ENCODE measurements at places on chromosomes 4 and X.
A peak's percentile ranks its signal among the peaks of the same experiment; 100 is the strongest.

GRCh38 chrX:45196701-45197100, 4.0 kb downstream of the DIPK2B start:
- no peak for DNase-seq

- no peak for DNase-seq
Measured at GRCh38 chrX:151753313-151754046, 18.9 kb downstream of the CNGA2 start.

- DNase-seq, result no peak
Measured at GRCh38 chrX:139971394-139971749, 6.1 kb upstream of the CXorf66 start.

GRCh38 chrX:77628294-77629025, 157.6 kb downstream of the ATRX start:
- DNase-seq, result no peak

- DNase-seq, result no peak
Measured at GRCh38 chrX:39158801-39159657, 357.8 kb downstream of the MID1IP1 start.

DNA sequence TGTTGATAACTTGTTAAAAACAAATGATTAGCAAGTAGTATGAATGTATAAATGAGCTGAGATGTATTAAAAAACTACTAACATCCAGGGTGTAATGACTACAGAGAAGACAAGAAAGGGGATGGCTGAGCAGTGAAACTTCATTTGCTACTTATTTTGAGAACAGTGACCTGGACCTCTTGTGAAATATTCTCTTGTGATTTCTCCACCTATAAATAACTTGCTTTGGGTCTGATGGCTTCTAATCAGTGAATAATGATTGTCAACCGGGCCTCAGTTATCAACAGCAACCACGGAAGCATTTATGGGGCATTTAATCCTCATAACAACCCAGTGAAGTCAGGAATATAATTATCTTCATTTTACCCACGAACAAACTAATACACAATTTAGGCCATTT, 154.2 kb upstream of the HAND2 start:
- no peak for DNase-seq

- DNase-seq, result no peak
Measured at GRCh38 chr4:57905965-57906364, 795.8 kb upstream of the IGFBP7 start.

GRCh38 chr4:39353478-39354253, 12.5 kb downstream of the RFC1 start:
- no peak for DNase-seq

GRCh38 chrX:48728653-48729052, 32.1 kb downstream of the SUV39H1 start:
- no peak for DNase-seq

GRCh38 chr4:175637762-175638161, 174.3 kb downstream of the GPM6A start:
- DNase-seq, result no peak

GRCh38 chr4:2615821-2616220, 79.4 kb downstream of the FAM193A start:
- DNase-seq, result no peak

GRCh38 chr4:126599746-126600145, 1033.0 kb upstream of the INTU start:
- no peak for DNase-seq

DNA sequence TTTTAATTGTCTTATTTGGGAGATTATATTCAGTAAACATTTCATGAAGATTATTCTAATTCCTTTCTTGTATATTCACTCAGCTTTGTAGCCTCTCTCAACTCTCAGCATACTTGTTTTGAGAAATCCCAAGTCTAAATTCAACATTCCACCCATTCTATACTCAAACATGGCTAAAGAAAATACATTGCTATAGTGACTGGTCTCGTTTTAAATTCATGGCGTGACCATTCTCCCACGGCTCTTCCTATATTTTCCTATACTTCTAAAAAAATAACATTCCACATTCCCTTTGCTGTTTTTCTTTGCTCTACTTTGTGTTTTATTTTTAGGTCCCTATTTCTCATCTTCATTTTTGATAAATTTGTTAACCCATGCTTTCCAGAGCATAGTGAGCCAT, 49.2 kb upstream of the UGT2A1 start:
- DNase-seq, result no peak

- DNase-seq, result no peak
Measured at GRCh38 chr4:168736860-168737805, 240.3 kb downstream of the PALLD start.

GRCh38 chrX:80354966-80355465, 65.2 kb upstream of the TENT5D start:
- no peak for DNase-seq

DNA sequence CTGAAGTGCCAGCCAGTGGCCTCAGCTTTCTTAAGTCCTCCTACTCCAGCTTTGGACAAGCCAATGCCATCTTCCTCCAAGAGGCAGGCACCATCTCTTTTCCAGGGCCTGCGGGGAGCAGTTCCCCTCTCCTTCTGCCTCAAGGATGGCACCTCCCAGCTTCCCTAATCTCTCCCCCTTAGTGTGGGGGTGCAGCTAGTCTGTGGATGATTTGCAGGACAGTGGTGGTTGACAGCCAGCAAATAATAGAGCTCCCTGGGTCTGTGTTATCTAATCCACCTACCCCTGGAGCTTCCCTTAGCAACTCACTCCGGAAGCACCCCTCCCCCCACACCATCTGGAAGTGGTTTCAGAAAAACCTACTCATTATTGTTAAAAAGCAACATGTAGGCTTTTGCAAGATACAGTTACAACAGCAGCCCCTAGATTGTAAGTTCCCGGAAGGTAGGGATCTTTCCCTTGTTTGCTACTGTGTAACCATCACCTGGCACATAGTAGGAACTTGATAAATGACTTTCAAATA, 247.1 kb downstream of the BCOR start:
- no peak for DNase-seq

DNA sequence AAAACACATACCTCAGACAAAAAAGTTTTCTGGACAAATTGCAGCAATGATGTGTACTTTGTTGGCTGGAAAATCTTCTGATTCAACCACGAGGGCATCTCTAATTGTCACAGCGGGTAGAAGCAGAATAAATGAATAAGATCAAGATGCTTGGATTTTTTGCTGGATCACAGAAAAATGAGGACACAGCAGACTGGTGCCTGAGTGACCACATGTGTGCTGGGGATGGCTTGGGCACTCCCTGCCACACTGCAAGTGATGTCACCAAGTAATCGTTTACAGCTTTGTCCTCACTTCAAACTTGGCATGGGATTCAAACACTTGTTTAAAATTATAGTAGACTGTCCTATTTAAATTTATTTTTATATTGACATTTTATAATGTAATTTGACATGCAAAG, 557.0 kb downstream of the SPRY1 start:
- DNase-seq, result no peak

DNA sequence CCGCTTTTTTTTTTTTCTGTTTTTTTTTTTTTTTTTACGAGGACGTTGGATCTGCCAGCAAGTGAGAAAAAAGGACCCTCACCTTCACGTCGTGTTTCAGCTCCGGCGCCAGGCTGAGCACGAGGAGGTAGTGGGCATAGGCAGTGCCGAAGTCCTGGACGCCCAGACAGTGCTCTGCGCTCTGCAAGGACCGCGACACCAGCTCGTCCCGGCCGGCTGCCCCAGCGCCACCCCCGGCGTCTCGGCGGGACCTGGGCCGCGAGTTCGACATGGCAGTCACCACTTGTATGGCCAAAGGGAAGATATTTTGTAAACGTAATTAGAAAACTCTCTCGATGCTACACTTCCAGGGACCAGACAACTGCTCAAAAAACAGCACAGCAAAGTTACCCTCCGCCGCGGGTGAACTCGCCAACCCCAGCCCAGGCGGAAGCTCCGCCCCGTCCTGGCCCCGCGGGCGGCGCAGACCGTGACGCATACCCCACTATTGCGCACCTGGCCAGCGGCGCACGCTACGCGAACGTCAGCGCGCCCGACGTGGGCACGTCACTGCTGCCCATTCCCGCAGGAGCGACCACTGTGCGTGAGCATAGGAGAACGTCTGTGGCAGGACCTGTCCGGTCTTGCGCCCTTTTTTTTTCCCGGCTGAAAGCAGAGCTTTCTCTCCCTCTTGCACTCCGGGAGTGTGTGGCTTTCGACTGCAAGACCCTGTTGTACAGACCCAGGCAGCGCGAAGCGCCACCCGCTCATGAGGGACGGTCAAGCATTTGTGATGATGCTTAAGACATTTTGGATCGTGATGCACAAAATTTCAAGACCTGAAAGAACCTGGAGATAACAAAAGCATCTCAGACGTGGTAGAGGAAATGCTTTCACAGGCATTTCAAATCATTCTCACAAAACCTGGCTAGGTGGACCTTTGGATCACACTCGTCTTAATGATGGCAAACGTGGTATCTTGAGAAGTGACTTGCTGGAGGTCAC, at the start of gene PRMT9:
TSS of gene PRMT9 (minus strand) at position 447 of the 984 bp plus-strand sequence. CDS start at position 271, 176 bp downstream.
- DNase-seq, result peak; percentile 79

- DNase-seq, result no peak
Measured at GRCh38 chrX:115214605-115215004, 19.3 kb downstream of the LRCH2 start.

DNA sequence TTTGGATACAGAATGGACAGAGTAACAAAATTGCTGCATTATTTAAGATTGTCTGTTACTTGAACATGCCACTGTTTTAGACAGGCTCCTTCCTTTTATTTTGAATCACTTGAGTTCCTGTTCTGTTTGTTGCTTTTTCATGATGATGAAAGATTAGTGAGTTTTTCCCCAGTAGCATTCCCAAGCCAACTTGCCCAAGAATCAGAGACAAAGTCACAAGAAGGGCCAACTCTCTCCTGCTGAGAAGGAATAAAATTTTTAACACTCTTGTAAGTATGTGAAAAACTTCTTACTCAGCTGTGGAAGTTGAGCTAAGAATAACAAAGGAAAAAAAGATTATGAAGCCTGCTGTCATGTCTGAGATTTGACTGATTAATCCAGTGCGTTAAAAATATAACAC, 104.2 kb downstream of the KLHL8 start:
- DNase-seq, result no peak

DNA sequence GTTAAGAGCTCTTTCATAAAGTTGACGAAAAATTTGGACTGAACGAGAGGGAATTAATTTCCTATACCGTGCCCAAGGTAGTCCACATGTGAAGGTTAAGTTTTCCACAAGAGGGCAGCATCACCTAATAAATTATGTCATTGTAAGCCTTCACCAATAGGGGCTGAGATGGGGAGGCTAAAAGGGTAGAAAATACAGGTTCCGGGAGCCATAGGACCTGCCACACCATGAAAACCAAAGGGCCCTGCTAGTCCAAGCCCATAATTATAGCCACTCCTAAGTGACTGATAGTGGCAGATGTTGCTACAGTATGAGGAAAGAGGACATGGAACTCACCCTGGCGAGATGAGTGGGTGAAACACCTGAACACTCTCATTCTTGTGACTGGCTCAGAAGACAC, 122.2 kb downstream of the SHROOM4 start:
- DNase-seq, result no peak

DNA sequence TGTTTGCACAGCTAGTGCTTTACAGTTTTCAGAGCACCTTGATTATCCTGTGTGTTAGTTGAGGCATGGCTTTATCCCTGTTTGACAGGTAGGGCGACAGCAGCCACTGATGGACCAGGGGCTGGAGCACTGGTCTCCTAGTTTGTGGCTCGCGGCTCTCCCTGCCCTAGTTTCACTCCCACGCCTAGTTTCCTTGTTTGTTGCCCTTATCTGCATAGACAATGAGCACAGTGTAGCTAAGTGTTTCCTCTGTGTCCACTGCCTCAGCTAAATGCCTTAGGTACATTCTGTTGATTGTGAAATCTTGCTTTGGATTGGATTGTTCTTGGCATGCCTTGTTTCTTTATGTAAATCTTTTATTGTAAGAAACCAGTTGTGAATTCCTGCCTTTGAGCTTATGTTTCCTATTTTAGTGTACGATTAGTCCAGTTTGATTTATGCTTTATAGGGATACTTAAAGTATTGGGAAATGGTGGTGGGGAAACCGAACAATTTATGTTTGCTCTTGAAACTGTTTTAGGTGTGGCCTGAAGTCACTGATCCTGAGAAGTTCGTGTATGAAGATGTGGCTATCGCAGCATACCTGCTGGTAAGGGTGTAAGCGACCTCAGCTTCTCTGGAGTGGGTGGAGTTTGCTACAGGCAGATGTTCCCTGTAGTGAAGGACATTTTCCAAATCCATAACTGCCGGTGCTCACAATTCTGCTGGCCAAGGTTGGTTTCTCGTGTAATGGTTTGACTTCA, 11.0 kb downstream of the TRMT44 start:
- DNase-seq, result no peak

- DNase-seq, result no peak
Measured at GRCh38 chrX:136227074-136227473, 24.1 kb downstream of the MAP7D3 start.

DNA sequence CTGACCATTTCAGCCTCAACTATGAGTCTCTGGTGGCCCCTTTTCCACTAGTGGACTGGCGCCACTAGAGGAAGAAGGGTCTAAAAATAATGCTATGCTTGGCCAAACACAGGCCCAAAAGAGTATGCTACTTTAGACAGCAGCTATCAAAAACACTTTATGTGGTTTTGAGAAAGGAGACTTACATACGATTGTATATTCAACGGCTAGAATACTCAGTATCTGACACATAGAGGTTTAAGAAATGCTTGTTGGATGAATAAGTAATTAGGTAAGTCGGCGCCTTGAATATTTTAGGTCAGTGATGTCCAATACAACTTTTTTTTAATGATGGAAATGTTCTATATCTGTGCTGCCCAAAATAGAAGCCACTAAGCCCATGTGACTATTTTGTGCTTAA, 25.7 kb upstream of the TMPRSS11A start:
- no peak for DNase-seq

GRCh38 chr4:108473163-108473720, 147.1 kb upstream of the RPL34 start:
- no peak for DNase-seq

DNA sequence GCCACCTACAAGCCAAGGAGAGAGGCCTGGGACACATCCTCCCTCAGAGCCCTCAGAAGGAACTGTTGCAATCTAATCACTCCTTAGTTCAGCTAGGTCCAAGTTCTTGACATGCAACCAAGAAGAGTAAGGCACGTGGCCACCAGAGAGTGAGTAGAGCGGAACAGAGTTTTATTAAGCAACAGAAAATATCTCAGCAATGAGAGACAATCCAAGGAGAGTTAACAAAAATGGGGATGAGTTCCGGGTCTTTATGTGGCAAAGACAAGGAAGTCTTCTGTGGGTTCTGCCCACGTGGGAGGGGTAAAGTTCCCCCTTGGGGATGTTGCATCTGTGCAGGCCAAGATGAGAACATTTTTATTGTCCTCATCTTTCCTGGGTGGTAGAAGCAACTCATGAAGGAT, 38.5 kb upstream of the PROM1 start:
- no peak for DNase-seq

DNA sequence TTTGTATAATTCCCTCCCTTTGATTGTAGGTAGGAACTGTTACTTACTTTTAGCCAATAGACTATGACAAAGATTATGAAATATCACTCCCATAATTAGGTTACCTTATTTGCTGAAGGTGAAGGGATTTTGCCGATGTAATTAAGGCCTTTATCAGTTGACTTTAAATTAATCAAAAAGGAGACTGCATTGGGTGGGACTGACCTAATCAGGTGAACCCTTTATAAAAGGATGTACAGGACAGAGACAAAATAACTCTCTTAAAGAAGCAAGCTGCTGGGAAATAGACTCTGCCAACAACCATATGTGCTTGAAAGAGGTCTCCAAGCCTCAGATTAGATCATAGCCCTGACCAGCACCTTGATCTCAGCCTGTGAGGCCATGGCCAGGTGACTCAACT, 167.6 kb downstream of the SOX3 start:
- DNase-seq, result no peak
